ENCODE measurements at places on chromosomes 3 and 15.

DNA sequence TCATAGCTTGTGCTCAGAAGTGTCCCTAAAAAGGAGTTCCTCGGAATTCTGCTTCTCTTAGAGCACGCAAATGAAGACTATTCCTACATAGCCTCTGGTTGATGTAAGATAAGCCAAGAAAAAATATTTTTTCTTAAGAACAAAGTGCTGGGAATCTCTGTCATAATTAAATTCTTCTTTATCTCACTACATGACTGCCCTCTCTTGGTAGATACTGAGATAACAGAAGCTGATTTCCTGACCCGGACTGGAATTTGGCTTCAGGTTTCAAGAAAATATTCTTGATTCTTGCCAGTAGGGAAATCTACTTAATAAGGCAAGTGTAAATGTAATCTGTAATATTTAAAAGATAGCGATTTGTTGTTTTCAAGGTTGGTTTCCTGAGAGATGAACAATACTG, 31.3 kb upstream of the SETMAR start:
- no peak for DNase-seq

DNA sequence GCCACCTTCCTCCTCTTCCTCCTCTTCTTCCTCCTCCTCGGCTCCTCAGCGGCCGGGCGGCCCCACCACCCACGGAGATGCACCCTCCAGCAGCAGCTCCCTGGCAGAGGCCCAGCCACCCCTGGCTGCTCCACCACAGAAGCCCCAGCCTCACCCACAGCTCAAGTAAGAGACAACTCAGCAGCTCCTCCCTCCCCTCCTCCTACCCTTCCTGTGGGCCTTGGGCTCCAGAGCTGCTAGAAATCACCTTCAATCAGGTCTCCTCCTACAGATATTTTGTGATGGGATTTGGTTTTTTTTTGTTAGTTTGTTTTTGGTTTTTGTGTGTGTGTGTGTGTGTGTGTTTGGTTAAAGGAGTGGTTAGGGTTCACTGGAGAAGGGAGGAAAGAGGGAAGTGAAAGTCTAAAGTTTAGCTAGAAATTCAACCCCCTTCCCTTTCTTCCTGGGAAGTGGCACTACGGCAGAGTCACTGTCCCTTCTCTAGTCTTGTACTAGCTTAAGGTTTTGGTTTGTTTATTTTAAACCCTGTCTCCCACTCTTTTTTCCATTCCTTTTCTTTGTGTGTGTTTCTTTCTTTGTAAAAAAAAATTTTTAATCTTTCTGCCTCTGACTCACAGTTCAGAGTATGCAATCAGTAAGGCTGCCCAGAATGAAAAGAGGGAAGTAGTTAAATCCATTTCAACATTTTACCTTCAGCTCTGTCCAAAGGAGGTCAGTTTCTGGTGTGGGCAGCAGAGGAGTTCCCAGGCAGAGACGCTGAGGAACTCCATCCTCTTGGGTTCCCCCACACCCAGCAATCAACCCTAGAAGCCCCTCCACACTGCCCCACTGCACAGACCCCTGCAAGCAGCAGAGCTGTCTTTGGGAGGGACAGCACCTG, 29.0 kb upstream of the TIMP4 start:
- no peak for DNase-seq

- no peak for DNase-seq
Observed at GRCh38 chr3:59374091-59374817, 324.4 kb upstream of the CFAP20DC start.

DNA sequence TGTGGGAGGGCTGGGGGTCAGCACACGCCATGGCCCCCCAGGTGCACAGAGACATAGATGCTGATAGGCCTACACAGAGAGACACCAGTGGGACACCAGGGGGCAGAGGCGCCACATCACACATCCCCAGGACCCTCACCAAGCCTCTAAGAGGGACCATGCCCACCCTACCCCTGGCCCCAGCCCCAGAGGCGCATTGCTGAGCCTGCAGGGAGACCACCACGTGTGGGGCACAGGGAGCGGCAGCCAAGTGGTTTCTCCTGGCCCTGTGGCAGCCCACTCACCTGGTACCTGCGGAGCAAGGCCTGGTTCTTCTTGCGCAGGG, 1.2 kb downstream of the CCDC9B start:
- no peak for DNase-seq

DNA sequence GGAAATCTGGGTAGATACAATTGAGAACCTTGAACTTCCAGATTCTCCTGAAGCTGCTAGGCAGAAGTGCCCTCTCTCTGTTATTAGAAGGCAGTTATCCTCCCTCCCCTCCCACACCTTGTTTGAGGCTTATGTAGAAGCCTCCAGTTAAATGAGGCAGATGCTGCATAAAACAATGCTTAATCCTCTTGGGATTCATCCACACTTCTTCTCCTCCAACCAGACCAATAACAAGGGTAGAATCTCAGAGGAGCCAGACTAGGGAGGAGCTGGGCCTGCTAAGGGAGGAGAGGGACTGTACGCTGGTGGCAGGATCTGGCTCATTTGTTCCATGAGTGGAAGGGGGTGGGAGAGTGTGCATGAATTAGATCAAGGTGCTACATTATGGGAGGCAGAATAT, 88.3 kb upstream of the PRR23C start:
- DNase-seq = no peak

GRCh38 chr3:149487598-149488197, 13.2 kb downstream of the TM4SF4 start:
- DNase-seq = no peak

DNA sequence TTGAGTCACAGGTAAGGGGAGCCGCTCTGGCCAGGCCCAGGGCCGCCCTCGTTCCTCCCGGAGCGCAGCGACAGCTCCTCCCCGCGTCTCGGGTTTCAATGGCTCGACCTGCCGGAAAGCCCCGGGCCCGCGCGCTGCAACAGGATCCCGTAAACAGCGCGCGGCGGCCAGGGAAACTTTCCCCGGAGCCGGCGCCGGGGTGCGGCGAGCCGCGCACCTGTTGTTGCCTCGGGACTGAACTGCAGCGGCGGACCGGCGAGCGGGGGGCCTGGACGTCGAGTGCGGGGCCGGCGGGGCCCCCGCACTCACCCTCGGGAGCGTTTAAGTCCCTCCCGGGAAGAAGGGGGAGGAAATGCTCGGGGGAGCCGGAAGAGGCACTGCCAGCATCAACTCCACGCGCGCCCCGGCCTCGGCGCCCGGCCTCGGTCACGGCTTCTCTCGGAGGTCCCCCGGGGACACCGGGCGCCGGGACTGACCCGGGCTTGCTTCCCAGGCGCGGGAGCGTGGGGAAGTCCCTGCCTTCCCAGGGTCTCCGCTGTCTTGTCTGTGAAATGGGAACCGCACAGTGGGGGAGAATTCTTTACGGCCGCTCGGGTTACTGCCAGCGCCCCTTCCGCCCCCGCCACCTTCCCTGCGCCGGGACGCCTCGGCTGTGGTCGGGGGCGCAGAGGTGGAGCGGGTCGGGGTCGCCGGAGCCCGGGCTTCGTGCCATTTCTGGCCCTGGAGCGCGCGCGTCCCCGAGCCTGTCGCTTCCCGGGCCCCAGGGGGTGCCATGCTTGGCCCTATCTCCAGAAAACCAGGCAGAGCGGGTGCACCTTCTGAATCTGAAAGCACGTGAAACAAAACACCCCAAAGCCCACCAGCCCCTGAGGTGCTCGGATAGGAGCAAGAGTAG, 7.5 kb upstream of the PGPEP1L start:
- DNase-seq = no peak

- no peak for DNase-seq
Observed at GRCh38 chr15:93332168-93332553, 243.2 kb upstream of the RGMA start.

DNA sequence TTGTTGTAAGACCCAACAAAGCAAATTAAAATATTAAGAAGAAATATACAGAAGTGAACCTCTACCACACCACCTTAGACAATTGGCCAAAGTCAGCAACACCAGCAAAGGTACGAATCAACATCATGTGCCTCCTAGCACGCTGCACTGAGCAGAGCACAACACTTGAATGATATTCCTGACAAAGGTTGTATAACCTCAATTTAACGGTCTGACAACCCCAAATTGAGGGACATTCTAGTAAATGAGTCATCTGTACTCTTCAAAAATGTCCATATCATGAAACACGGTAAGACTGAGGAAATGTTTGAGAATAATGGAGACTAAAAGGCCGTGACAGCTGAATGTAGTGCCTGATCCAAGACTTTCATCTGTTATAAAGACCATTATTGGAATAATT, 41.3 kb upstream of the TNFSF10 start:
- DNase-seq = no peak

DNA sequence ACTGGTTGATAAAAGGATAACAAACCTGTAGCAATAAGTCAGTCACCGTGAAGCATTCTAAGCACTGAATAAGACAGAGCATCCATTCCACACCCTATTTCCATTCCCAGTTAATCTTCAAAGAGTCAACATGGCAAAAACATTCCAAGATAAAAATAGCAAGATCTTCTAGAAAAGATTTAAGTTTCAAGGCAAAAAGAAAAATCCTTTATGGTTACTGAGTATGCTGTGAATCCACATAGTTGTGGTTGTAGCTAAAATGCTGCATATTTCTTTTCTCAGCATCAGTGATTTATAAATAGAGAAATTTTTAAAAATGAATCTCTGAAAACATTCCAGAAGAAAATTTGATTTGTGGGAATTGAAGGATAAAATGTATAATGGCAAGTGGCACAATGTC, 21.1 kb downstream of the GAP43 start:
- no peak for DNase-seq

GRCh38 chr3:133535971-133536881, 37.3 kb upstream of the CDV3 start:
- DNase-seq = no peak

GRCh38 chr15:42491539-42492225, 741 bp upstream of the ZNF106 start:
- DNase-seq = no peak

- no peak for DNase-seq
Observed at GRCh38 chr3:136979684-136980083, 21.9 kb downstream of the IL20RB start.

- DNase-seq = no peak
Observed at GRCh38 chr3:152524198-152525140, 255.7 kb downstream of the MBNL1 start.

DNA sequence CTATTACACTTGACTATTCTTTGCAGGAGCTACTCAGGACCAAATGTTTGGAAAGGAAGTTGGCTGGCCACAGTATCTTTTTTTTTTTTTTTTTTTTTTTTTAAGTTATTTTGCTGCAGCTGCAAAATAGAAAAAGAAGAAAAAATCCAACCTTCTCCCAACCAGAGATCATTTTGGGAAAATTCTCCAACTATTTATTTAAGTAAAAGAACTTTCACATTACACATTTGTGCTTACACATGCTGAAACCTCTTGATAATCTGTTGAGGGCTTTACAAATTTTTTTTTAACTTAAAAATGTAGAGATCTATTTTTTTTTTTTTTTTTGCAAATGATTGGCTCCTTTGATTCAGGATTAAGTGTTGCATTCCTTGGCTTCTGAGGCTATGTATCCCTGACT, 148.0 kb downstream of the POLR2M start:
- no peak for DNase-seq

GRCh38 chr3:23649448-23649847, 156.3 kb upstream of the UBE2E1 start:
- DNase-seq = no peak

- no peak for DNase-seq
Observed at GRCh38 chr3:99865321-99865720, 47.7 kb downstream of the CMSS1 start.

DNA sequence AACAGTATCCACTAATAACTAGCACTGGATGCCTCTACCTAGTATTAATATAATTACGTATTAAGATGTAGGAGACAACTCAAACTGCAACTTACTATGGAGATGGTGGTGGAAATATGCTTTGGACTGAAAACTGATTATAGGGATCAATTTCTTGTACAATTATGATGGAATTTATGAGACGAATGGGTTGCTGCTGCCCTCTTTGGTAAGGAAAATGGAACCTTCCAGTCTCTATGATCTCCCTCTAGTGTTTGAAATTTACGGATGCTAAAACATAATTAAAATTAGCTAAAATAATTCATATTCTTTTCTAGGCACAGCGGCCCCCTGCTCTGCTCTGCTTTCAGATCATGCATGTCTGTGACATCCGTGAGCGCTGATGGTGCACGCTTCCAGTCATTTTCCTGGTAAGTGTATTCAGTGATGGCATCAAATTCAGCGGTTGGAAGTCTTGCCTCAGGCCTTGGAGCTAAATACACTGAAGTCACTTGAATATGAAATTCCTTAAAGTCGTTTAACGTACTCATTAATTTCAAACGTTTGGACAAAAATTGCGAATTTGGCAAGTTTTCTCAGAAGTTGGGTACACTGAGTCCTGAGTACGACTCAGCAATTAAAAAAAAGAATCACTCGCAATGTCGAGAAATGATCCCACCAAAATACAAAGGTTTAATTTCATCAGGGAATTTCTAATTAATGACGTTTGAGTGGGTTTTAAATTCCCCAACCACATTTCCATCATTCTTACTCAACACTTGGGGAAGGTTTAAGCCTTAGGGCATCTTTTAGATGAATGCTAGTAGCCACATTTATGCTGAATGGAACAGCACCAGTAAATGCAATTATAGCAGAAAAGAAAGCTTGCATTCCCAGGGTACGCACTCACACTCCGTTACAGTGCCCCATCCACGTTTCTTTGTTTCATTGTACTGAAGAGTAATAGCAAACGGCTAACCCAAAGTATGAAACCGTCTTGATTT, 132.6 kb downstream of the NR2F2 start:
- no peak for DNase-seq

DNA sequence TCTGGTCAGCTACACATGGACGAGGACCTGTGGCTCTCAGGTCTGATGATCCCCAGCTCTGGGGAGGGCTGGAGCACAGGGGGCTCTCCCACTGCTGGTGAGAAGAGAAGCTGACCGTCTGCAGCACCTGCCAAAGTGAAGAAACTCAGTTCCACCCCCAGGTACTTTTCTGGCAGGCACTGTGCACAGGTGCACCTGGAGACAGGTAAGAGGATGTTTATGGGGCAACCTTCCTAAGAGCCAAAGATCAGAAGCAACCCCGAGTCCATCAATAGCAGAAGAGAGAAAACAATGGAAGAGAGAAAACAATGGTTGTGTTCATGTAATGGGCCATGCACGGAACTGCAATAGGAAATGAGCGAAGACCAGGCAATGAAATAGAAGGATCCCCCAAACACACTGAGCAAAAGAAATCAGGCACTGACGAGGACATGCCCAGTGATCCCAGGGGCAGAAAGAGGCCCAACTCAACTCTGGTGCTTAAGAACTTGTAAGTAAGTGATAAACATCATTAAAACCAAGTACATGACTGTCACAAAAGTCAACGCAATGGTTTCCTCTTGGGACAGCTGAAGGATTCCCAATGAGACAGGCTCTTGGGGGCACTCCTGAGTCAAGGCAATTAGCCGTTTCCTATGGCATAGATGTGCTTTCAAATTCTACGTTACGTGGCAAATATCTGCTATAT, 95.0 kb upstream of the ALDH1A3 start:
- no peak for DNase-seq

GRCh38 chr15:78282324-78282723, 17.1 kb downstream of the SKIC8 start:
- DNase-seq = no peak
